Prostate gland (tissue), 2 donors: ENCODE measurements at places on chromosomes 11 and 22. TPM values are rescaled to one million over a fixed set of nuclear protein-coding genes. Genes with fewer than 3 reads are reported as not detected.

GRCh38 chr11:1274501-1274900 is 34.9 kb downstream of the TOLLIP start:
- DNase-seq: no peak
- H3K4me3 ChIP-seq: no peak overlapping the region
- H3K27me3 ChIP-seq: no peaks in the 10 kb centered on the region
- H3K27ac ChIP-seq: no peak overlapping the region
- no peaks in the 10 kb centered on the region for H3K4me1 ChIP-seq
- H3K36me3 ChIP-seq: peaks cover 5% of the 10 kb centered on the region

DNA sequence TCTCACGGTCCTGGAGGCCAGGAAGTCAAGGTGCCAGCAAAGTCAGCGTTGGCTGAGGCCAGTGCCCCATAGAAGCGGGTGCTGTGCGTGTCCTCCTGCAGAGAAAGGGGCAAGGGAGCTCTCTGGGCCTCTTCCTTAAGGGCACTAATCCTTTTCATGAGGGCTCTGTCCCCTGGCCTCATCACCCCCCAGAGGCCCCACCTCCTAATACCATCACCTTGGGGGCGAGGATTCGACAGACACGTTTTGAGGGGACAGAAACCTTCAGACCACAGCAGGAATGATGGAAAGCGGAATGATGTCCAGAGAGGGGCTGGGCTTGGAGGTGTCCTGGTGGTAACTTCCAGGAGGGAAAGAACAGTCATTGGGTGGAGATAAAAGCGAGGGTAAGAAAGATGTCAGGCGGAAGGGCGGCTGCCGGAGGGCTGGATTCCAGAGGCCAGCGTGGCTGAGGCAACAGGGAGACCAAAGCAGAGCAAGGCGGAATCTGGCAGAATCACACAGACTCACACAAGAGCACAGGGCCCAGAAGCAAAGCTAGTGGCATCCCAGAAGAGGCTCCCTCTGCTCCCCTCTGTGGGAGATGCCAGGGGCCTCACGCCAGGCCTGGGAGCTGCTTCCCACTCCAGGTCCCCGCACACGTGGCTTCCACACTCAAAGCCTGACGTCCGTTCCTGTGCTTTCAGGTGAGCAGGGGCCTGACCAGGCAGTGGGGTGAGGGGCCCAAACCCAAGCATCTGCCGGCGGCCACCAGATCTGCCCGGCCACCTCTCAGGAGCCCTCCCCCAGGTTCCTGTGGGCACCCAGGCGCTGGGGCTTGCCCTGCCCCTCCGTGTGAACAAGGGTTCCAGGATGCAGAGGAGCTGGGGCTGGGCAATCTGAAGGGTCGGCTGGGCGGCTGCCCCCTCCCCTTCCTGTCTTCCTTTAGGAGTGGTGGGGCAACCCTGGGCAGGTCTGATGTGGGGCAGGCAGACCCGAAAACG is 784.5 kb downstream of the BRD1 start:
- H3K4me1 ChIP-seq: no peaks in the 10 kb centered on the region
- H3K4me3 ChIP-seq: no peak overlapping the region
- no peaks in the 10 kb centered on the region for H3K36me3 ChIP-seq
- DNase-seq: no peak
- H3K27ac ChIP-seq: no peak overlapping the region
- H3K27me3 ChIP-seq: peaks cover 7% of the 10 kb centered on the region

- H3K27ac ChIP-seq: no peak overlapping the region
- no peak for DNase-seq
- no peaks in the 10 kb centered on the region for H3K36me3 ChIP-seq
- H3K4me3 ChIP-seq: no peak overlapping the region
Measured at GRCh38 chr11:18618342-18619025, 15.7 kb downstream of the SPTY2D1 start.

- no peak overlapping the region for H3K27ac ChIP-seq
- H3K27me3 ChIP-seq: no peaks in the 10 kb centered on the region
- no peaks in the 10 kb centered on the region for H3K36me3 ChIP-seq
- no peak overlapping the region for H3K4me3 ChIP-seq
- no peaks in the 10 kb centered on the region for H3K4me1 ChIP-seq
Measured at GRCh38 chr11:132028380-132029240, 658.2 kb downstream of the NTM start.

DNA sequence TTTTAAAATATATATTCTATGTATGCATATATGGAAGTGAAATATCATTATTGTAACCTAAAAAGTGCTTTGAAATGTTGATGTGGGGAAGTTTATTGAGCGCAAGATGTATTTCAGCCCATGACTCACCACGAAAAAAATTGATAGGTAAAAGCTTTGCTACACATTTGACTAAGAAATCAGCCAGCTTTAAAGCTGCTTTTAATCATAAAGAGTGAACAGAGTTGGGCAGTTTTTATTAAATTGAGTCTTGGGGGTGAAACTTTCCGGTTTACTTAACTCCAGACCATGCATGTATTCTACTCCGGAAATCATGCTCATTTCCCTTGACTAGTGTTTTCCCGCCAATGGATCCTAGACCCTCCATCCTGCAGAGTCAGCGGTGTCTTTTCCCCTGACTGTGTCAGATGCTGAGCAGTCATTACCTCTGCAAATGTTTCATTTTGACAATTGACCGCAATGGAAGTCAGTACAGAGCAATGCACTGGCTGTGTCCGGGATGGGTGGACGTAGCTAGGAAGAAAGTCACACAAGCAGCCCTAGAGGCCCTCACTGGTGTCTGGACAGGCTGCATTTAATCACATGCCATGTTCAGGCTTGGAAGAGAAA is 47.2 kb upstream of the MPEG1 start:
- no peaks in the 10 kb centered on the region for H3K36me3 ChIP-seq
- H3K27me3 ChIP-seq: no peaks in the 10 kb centered on the region
- no peak overlapping the region for H3K4me3 ChIP-seq

GRCh38 chr22:35102663-35103062 is 36.7 kb downstream of the ISX start:
- H3K27ac ChIP-seq: no peak overlapping the region
- H3K27me3 ChIP-seq: no peaks in the 10 kb centered on the region
- no peaks in the 10 kb centered on the region for H3K4me1 ChIP-seq
- H3K36me3 ChIP-seq: no peaks in the 10 kb centered on the region
- no peak overlapping the region for H3K4me3 ChIP-seq

DNA sequence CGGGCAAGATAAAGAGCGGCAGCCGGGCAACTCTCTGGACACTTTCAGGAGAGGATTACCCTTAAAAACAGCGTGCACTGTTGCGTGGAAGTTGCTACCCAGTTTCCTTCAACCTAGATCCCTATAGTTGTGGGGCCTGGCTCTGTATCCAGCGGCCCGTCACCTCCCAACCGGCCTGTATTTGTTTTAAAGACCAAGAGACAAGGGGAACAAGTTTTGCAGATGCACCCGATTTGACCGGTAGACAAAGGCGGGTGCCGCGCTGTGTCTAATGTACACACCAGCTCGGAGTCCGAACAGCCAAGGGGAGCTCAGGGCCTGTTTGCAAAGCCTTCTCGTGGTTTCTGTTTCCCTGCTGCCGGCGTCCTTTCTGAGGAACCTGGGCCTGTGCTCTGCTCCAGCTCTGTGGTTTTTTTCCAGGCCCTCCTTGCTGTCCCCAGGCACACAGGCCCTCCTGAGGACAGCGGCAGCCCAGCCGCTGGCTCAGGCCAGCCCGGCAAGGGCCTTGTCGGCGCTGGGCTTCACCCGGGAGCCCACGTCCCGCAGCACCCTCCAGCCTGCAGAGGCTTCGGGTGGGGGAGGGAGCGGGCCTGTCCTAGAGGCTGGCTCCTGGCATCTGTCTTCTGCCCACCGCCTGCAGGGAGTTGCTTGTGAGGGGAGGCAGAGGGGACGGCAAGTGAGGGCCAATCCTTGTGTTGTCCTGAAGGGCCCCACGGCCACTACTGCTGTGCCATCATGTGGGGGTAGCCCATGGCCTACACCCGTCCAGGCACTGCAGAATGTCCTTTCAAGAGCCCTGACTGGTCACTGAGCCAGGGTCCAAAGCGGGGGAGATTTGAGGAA is 1.4 kb downstream of the TBX1 start:
- H3K4me1 ChIP-seq: peaks cover 2% of the 10 kb centered on the region
- no peaks in the 10 kb centered on the region for H3K27me3 ChIP-seq
- peak overlapping the region; percentile 36 for H3K27ac ChIP-seq
- no peak for DNase-seq
- no peaks in the 10 kb centered on the region for H3K36me3 ChIP-seq

DNA sequence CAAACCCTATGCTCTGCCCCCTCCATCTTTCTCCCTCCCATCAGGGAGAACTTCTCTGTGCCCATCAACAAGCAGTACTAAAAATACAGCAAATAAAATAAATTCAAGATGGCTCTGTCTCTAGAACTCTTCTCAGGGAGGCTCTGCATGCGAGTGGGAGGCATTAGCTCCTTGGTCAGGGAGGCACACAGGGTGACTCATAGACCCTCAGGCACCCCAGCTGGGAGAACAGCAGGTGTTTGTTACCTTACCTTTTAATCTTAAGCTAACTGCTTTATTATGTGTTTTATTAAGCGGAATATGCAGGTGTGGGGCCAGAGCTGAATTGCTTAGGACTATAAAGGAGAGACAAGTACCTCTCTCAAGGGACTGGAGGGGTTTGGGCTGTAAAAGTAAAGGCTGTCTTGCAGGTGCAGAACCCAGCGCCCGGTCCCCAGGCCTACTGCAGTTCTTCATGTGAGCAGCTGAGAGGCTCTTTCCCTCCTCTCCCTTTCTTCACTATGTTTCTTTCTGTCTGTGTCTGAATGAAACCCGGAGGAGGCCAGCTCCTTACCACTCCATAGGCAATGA is 20.8 kb downstream of the CSNK2A3 start:
- no peaks in the 10 kb centered on the region for H3K4me1 ChIP-seq
- no peak for DNase-seq
- no peak overlapping the region for H3K4me3 ChIP-seq
- H3K27ac ChIP-seq: no peak overlapping the region
- no peaks in the 10 kb centered on the region for H3K27me3 ChIP-seq

DNA sequence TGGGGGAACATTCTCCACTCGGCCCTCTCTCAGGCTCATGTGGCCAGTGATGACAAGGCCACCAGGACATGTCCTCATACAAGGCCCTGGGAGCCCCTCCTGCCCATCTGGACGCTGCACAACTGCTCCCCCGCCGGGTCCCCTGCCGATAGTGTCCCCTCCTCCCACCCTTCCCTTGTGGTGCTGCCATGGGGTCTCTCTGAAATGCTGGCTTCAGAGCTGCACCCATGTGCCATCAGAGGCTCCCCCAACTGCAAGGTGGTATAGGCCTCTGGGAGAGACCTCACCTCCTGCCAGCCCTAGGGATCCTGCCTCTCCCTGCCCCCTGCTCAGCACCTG is 113.0 kb downstream of the KCNQ1OT1 start:
- H3K27me3 ChIP-seq: no peaks in the 10 kb centered on the region
- H3K36me3 ChIP-seq: no peaks in the 10 kb centered on the region
- H3K4me3 ChIP-seq: no peak overlapping the region
- H3K27ac ChIP-seq: no peak overlapping the region

DNA sequence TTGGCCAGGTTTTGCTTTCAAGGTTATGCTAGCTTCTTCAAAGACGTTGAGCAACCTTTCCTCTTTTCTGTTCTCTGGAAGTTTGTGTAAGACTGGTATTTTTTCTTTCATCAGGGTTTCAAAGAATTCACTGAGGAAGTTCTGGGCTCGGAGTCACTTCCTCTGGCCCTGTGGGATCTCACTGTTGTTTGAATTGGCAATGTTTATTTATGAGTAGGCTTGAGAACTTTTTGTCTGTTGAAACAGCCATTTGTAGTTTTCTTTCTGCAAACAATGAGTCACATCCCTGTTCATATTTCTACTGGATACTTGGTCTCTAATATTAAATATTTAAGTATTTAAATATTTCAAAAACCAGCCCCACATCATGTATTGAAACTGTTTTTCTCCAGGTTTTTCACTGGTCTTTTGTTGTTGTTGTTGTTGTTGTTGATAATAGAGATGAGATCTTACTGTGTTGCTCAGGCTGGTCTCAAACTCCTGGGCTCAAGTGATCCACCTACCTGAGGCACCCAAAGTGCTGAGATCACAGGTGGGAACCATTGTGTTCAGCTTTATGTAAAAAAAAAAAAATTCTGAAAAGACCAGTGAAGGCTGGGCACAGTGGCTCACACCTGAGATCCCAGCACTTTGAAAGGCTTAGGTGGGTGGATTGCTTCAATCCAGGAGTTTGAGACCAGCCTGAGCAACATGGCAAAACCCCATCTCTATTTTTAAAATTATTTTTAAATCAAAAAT is 26.9 kb downstream of the SUSD2 start:
- peaks cover 10% of the 10 kb centered on the region for H3K4me1 ChIP-seq
- peak overlapping the region; percentile 4 for H3K4me3 ChIP-seq
- peak overlapping the region; percentile 79 for H3K27ac ChIP-seq
- H3K36me3 ChIP-seq: no peaks in the 10 kb centered on the region

DNA sequence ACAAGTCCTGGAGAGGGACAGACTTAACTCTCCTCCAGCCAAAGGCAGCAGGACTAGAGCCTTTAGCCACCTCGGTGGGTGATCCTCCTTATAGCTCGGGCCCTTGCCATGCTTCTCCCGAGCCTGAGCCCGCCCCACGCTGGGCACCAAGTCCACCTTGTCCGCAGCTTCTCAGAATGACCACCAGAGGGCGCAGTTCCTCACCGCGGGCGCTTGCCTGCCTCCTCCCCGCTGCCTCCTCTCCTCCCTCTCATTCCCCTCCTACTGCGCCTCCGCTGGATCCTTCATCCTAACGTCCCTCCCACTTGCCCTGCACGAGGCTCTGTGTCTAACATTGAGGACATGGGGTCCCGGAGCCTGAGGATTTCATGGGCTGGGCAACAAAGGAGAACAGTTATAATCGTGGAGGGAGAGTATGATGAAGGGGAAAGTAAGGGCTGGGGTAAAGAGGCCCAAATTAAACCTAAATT is 11.3 kb upstream of the MOGAT2 start:
- no peaks in the 10 kb centered on the region for H3K4me1 ChIP-seq
- no peak overlapping the region for H3K4me3 ChIP-seq
- no peak overlapping the region for H3K27ac ChIP-seq
- no peaks in the 10 kb centered on the region for H3K36me3 ChIP-seq
- no peaks in the 10 kb centered on the region for H3K27me3 ChIP-seq

- H3K27me3 ChIP-seq: peaks cover 11% of the 10 kb centered on the region
- DNase-seq: no peak
- H3K4me1 ChIP-seq: no peaks in the 10 kb centered on the region
- no peak overlapping the region for H3K27ac ChIP-seq
Measured at GRCh38 chr22:36701965-36702621, 1.5 kb downstream of the CACNG2 start.

DNA sequence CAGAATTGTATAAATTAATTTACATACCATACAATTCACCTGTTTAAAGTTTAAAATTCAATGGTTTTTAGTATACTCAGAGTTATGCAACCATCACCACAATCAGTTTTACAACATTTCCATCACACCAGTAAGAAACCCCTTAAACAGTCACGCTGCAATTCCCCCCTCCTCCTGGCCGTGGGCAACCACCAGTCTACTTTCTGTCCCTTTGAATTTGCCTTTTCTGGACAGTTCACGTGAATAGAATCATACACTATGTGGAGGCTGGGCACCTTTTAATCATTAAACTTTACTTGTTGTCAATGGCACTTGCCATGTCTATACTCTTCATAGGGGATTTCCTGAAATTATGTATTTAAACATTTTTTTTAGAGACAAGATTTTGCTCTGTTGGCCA is 20.1 kb upstream of the SWAP70 start:
- no peak overlapping the region for H3K4me3 ChIP-seq
- no peaks in the 10 kb centered on the region for H3K27me3 ChIP-seq

- no peaks in the 10 kb centered on the region for H3K27me3 ChIP-seq
- no peak overlapping the region for H3K4me3 ChIP-seq
- H3K27ac ChIP-seq: no peak overlapping the region
Measured at GRCh38 chr22:21082248-21082647, 36.5 kb downstream of the LRRC74B start.

DUSP18 gene
- total RNA-seq: 12.5 TPM

LDLRAD3 gene
- 30.8 TPM for total RNA-seq

LRRC32 gene
- 16.2 TPM for total RNA-seq

OR51B2 gene
- total RNA-seq: not detected
